ENCODE measurements at places on chromosomes 1 and 21.

GRCh38 chr21:32559006-32559610 lies 26.2 kb downstream of the TCP10L start:
- no peak for DNase-seq

DNA sequence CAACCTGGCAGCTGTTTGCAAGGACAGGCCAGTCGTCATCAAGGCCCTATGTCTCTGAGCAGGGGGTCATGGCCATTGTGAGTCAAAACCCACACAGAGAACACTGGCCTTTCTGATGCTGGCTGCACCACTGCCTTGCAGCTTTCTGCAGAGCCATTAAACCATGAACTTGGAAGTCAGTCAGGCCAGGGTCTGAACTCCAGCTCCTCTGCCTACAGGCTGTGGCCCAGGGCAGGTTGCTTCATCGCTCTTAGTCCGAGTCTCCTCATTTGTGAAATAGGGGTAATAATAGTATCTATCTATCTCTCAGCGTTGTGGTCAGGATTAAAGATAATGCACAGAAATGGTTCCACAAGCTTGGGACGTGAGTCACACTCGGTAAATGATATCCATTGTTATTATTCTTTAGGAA lies 35.8 kb upstream of the HIVEP3 start:
- no peak for DNase-seq

GRCh38 chr1:224767031-224767430 lies 150.9 kb downstream of the CNIH3 start:
- DNase-seq = no peak

GRCh38 chr1:61226791-61227567 lies 144.6 kb downstream of the NFIA start:
- DNase-seq = no peak

DNA sequence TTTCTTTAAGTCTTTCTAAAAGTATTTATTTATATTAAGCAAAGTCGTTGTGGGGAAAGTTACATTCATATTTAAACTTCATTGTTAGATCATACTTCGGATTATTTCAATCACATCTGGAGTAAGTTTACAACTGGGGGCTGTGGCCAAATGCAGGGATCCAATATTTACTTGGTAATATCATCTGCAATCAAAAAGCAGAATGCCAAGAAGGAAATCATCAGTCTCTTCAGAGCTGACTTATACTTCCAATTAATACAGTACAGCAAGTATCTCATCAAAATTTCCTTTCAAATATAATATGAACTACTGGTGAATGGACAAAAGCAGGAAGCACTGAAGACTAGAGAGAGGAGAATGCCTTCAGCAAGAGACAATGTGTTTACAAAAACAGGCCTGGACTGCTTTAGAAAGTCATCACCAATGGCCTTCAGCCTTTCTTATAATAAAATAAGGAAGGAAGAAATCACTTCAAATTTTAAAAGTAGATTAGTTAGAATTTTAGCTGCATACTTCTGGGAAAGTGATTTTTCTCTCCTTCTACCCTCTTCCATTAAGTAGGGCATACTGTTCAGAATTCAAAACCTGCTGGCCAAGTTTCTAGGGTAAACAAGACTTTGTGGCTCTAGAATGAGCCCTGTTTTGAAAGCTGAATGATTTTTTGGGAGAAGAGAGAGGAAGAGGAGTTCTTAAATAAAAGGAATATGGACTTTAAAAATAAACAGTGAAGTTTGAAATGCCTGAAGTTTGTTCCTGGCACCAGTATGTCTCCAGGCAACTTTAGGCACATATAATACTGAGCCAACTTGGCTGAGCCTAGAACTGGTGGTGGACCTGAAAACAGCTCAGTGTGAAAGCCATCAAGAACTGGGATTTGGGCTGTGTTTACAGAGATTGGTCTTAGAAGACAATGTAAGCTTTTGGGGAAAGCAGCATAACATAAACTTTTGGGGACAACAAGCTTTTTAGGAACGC lies 22.2 kb upstream of the MYOC start:
- no peak for DNase-seq

DNA sequence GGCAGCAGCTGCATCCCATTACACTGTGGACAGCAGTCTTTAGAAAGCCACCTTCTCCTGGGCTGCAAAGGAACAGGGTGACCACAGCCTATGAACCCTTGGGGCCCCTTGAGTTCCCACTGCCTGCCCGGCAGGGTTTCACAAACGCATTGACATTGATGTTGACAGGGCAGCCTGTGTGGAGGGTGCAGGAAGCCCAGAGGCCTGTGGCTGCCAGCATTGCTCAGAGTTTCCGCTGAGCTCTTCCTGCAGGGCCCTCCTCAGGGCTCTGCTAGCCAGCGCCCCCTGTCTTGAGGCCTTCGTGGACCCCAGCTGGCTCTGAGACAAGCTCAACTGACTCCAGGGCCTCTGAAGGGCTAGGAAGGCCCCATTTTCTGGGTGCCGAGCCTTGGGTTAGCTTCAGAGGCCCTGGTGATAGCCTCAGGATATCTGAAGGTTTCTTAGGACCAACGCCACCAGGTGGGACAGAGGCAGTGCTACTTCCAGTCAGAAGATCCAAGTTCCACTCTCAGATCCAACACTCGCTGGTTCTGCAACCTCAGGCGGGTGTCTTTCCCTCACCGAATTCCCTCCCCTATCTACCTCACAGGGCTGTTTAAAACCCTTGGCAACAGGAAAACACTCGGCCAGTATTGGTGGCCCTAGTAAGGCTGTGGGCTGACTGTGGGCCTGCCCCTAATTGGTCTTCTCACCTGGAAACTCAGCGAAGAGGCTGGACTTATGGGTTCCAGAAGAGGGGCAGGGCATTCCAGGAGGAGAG lies 27.2 kb upstream of the EPS8L3 start:
- DNase-seq = peak; percentile 50

GRCh38 chr1:183454377-183454776 lies 17.9 kb upstream of the SMG7 start:
- DNase-seq = no peak

- DNase-seq = no peak
Observed at GRCh38 chr21:41023936-41024335, 144.0 kb upstream of the BACE2 start.

- DNase-seq = no peak
Observed at GRCh38 chr1:170711682-170712081, 47.8 kb downstream of the PRRX1 start.

- no peak for DNase-seq
Observed at GRCh38 chr1:32082022-32082421, 9.3 kb downstream of the TMEM39B start.

GRCh38 chr1:114509596-114510273 lies 1.3 kb downstream of the TRIM33 start:
- DNase-seq = no peak

GRCh38 chr1:153921080-153921802 lies 1.5 kb downstream of the GATAD2B start:
- no peak for DNase-seq

Measured in stimulated activated CD4-positive, alpha-beta T cell treated with anti-CD3 and anti-CD28 coated beads, Interleukin-1b, Interleukin-23, amount 100 ng/mL, for 1 hour (primary cell).